ENCODE measurements at places on chromosomes 1 and 21.

GRCh38 chr1:24297187-24297851 is 21.8 kb upstream of the GRHL3 start:
- no peak for DNase-seq

DNA sequence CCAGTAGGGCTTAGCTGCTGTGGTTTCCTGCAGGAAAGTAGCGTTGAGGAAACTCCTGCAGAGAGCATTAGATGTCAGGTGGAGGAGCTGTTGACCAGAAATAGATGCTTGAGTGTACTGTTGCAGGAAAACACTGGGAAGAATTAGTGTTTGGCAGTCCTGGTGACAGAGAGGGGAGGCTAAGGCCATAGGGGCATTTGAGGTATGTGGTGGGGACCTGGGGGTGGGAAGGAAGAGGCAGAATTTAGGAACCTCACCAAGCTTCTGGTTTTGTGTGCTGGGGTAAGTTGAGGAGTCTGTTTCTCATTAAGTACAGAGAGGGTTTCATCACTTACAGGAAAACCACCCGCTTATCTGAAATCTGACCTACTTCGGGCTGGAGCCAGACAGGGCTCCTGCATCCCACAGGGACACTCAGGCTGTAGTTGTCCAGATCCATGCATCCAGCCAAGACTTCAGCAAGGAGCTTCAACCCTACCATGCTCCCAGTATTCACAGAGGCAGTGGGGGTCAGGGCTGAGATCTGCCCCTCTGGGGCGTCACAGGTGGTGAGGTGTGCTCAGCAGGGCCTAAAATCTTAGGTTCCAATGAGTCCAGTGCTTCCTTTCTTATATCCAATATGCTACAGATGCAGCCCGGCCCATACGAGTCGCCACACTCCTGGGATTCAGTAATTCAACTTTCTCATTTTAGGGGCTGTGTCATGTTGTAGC is 15.1 kb downstream of the SH2D2A start:
- DNase-seq = no peak

DNA sequence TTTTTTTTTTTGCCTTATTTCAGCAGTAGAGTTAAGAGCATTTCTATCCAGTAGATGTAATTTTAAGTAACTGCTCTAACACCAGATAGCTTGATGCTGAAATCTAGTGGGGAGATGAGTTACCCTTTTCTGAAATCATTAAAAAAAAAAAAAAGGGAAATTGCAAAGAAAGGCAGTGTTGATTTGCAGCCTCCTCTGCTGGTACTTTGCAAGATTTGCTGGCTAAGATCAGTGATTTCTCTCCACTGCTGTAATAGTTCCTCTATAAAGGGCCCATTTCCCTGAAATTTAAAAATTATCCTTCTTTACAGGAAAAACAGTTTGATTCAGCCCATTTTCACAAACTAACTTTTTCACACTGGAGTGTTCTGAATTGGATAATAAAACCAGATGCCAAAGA is 120.6 kb downstream of the PTBP2 start:
- no peak for DNase-seq

DNA sequence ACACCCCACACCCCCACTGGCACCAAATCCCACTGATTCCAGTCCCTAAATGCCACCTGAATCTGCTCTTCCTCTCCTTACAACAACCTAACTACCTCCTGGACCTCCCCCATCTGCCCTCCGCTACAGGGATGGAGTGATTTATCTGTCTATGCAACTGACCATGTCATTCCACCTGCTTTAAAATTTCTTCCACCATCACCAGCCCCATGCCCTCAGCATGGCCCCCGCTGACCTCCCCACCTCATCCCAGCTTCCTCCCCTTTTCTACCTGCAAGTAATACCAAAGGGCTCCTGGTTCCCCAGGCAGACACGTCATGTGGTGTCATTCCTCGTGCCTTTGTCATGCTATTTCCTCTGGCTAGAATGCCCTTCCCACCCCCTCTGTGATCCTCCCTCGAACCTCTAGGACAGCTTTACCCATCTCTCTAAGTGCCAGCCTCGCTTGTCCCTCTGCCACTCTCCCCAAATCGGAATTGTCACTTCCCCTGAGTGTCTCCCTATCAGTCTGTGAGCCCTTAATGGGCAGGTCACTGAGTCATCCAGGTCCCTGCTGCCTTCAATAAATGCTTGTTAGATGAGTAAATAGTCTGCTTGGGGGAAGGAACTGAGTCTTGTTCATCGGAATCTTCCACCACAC is 3.7 kb downstream of the GJB4 start:
- DNase-seq = no peak

- no peak for DNase-seq
These were observed 7.0 kb downstream of the DDOST start for GRCh38 chr1:20654104-20654690.

DNA sequence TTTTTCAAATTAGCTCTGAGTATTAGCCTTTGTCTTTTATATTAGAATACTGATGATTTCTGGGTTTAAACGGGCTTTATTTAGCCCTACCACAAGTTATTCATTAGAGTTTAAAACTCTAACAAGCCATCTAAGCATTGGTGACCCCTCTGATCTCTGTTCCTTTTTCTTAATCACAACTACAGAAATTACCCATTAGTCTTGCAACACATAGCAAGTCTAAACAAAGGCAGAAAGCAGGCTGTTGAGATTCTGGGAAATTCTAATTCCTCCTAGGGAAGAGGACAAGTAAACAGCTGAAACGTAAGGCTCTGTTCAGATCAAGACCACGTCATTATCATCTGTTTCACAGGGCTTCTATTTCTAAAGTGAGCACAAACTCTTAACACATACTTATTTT is 491.2 kb upstream of the ZRANB2 start:
- DNase-seq = no peak

- no peak for DNase-seq
These were observed 103.9 kb downstream of the EBNA1BP2 start for GRCh38 chr1:43067977-43068751.

- no peak for DNase-seq
These were observed 70.1 kb downstream of the SLC25A24 start for GRCh38 chr1:108129999-108130398.

DNA sequence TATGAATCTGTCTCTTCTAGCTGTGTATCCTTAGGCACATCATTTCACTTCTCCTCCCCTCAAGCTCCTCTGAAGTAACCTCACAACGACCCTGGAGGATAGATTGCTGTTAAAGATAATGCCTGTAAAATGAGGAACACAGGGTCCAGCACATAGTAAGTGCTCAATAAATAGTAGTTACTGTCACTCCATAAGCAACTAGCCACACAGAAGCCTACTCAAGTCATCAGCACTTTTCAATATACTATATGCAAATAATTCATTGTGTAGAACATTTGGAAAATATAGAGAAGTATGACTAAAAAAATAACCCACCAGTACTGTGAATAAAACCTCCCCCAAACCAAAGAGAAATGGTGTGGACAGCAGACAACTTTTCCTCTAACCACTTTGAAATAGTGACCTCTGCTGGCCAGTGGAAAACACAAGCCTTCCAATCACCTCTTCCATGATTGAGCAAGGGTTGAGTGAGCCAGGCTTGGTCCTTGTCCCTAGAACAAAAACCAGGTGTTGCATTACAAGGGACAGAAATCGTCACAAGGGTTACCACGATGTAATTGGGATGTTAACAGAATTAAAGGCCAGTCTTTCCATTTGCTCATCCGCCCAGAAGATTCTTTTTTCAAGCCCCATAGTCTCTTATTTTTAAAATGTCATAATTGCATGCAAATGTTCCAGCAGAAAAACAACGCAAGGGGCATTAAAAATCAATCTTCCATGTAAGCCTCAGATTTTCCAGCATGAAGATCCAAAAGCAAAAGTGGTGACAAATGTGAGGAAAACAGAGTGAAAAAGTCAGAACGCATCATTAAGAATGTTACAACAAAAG is 15.7 kb upstream of the GLIS1 start:
- no peak for DNase-seq

DNA sequence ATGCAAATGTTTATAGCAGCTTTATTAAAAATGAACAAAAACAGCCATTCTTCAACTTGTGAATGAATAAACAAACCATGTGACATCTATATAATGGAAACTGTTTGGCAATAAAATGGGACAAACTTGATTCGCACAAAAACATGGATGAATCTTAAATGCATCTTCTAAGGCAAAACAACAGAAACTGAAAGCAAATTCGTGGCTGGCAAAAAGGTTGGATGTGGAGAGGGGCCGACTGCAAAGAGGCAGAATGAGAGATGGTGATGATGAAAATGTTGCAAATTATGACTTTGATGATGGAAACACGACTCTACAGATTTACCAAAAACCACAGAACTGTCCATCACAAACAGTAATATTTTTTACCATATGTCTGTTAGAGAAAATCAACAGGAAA is 327.0 kb upstream of the NR5A2 start:
- DNase-seq = no peak

GRCh38 chr1:16028237-16029002 is 6.6 kb downstream of the CLCNKA start:
- no peak for DNase-seq

GRCh38 chr1:57424231-57425027 is 569 bp upstream of the DAB1 start:
- DNase-seq = no peak

DNA sequence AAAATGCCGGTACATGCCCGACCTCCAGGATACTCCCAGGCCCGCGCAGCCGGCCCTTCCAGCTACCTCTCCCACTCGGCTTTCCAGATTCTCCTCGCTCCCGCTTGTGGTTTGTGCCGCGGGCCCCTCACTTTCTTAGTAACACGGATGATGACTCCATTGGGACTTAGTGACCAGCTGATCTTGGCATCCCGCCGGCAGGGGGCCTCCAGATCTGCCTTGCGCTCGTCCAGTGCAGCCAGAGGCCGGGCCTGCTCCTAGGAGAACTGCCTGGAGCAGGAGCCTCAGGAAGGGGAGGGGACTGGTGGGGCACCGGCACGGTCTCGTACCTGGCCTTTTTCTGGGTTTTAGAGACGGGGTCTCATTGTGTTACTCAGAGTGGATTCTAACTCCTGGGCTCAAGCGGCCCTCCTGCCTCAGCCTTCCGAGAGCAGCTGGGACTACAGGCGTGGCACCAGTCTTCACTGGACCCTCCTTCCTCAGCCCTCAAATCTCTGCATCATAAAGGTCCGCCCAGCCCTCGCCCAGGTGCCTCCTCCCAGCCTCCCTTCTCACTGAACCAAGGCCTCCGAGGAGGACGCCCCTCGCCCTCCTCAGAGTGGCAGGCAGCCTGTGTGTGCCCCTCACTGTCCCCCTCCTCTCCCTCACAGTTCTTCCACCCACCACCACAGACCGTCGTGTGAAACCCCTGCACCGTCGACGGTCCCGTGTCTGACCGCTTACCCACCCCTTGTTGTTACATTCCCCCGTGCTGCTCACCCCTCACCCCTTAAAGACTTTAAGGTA is 78.6 kb downstream of the SLC25A24 start:
- DNase-seq = no peak

DNA sequence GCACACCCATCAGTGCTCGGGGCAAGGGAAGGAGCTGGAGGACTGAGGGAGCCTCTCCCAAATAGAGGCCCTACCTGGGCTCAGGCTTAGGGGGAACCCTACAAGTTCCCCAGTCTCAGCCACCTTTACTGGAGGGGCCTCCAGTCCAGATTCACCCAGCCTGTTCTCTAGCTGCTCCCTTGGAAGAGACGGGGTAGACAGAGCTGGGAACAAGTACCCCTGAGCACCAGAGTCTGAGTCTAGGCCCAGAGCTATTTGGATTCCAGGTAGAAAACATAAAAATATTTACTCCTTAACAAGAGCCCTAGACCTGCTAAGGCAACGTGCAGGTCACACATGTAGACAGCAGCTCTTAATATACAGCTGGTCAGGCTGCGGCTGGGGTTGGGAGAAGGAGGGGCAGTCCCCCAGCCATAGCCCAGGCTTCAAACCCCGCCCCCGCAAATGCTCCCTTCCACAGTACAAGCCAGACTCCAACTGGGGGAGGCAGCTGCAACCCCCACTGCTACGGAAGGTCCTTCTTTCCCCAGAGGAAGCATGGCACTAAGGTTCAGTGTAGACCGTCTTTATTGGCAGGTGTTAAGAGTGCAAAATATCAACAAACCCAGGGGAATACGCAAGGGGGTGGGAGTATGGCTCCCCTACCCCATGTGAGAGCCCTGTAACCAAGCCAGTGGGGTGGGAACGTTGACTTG is 8.0 kb downstream of the TENT5B start:
- no peak for DNase-seq

DNA sequence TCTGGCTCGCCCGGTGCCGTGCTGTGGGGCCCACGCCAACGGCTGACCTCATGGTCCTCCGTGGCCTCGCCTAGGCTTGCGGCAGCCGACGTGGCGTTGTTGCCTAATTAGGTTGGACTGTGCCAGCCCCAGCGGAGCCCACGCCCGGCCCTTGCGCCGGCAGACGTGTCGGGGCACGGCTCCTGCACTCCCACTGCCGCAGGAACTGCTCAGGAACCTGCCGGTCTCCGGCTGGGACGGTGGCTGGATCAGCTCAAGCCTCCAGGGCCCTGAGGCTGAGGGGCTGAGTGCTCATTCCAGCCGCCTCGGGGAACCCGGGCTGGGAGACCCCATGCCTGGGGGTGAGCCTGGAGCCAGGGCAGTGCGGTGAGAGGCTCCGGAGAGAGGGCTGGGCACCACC is 16.1 kb upstream of the PEX10 start:
- no peak for DNase-seq

Measured in activated naive CD4-positive, alpha-beta T cell (primary cell).